ENCODE measurements at places on chromosomes 12 and 14.

DNA sequence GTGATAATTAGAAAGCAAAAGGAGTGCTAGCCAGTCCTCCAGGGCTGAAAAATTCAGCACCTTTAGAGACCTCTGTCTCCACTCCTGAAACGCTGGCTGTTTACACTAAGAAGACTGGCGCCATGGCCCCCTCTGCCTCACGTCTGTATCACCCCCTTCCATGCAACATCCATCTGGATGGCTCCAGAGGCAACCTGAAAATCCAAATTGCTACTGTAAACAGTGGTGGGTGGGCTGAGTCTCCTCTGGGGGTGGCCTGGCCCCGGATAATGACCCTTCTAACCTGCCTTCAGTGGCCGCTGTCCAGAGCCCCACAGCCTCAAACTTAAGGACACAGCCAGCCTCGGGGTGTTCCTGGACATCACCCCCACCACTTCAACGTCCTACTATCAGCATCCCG is 1.4 kb downstream of the PRKD1 start:
- H3K36me3 ChIP-seq = no peaks in the 10 kb centered on the region
- no peaks in the 10 kb centered on the region for H3K27me3 ChIP-seq
- peaks cover 27% of the 10 kb centered on the region for H3K4me1 ChIP-seq
- H3K4me3 ChIP-seq = peak overlapping the region; percentile 73

GRCh38 chr12:61397668-61398067 is 862.5 kb upstream of the USP15 start:
- no peak overlapping the region for H3K4me3 ChIP-seq
- H3K27me3 ChIP-seq = no peaks in the 10 kb centered on the region
- no peaks in the 10 kb centered on the region for H3K4me1 ChIP-seq
- no peak overlapping the region for H3K27ac ChIP-seq

DNA sequence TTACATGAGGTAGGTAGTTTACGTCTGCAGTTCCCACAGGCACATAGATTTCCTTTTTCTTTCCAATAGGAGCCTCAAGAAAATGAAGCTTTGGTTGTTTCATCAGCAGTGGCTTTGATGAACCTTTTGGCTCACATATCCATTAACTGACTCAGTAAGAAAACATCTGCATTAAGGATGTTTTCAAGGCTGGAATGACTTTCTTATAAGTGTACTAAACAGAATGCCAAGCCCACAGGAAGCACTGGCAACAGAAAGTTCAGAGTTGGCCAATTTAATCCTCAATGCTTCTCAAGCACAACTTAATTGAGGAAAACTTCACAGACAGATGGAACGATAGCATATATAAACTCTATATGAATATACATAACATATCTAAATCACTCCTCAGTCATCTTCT is 63.5 kb downstream of the ST8SIA1 start:
- no peaks in the 10 kb centered on the region for H3K27me3 ChIP-seq
- ATAC-seq = no peak
- H3K27ac ChIP-seq = no peak overlapping the region

DNA sequence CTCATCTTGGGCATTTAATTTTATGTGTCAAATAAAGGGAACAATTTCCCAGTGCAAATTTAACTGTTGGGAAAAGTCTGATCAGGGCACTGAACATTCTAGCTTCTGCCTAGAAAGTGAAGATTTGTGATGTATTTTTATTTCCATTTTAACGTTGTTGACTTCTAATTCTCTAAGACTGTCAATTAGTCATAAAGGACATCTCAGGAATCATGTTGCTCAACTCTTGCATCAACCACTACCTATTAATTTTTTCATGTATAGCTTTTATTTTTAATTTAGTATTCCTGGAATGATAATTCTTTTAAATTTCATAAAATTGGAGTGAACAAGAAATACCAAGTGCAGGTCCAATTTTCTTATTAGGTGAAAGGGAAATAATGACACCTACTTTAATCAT is 87.9 kb upstream of the METAP2 start:
- ATAC-seq = no peak
- peaks cover 54% of the 10 kb centered on the region for H3K4me1 ChIP-seq

- ATAC-seq = no peak
- no peaks in the 10 kb centered on the region for H3K27me3 ChIP-seq
- H3K4me1 ChIP-seq = no peaks in the 10 kb centered on the region
- no peaks in the 10 kb centered on the region for H3K36me3 ChIP-seq
- H3K4me3 ChIP-seq = no peak overlapping the region
Measured at GRCh38 chr12:64767495-64767894, 8.3 kb upstream of the GNS start.

DNA sequence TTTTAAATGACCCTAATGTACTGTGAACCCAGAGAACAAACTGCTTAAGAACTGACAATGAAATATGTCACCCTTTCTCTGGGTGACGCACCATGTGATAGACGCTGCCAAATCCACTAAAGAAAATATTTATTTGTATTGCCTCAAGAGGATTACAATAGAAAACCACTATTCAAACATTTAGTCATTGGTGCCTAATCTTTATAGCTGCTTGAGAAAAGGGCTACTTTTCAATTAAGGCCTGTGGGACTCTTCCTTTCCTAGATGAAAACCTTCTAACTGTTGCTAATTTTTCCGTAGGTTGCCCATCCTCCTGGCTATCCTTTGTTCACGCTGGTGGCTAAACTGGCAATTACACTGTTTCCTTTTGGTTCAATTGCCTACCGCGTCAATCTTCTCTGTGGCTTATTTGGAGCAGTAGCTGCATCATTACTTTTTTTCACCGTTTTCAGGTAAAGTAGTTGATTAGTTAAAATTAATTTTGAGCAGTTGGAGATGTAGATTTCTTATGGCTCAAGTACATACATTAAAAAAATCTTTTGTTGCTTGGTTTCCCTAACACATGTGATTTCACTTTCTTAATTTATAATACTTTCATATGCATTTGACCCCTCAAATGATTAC is 6.0 kb downstream of the TMEM260 start:
- no peak overlapping the region for H3K4me3 ChIP-seq
- H3K4me1 ChIP-seq = no peaks in the 10 kb centered on the region
- H3K27ac ChIP-seq = no peak overlapping the region
- no peak for ATAC-seq
- no peaks in the 10 kb centered on the region for H3K27me3 ChIP-seq

- H3K36me3 ChIP-seq = no peaks in the 10 kb centered on the region
- no peaks in the 10 kb centered on the region for H3K27me3 ChIP-seq
- no peak overlapping the region for H3K4me3 ChIP-seq
- H3K27ac ChIP-seq = no peak overlapping the region
- peaks cover 21% of the 10 kb centered on the region for H3K4me1 ChIP-seq
Measured at GRCh38 chr14:95136631-95137030, 20.7 kb downstream of the DICER1 start.

GRCh38 chr12:2390133-2390532 is 337.3 kb downstream of the CACNA1C start:
- H3K36me3 ChIP-seq = no peaks in the 10 kb centered on the region
- H3K27me3 ChIP-seq = no peaks in the 10 kb centered on the region
- no peaks in the 10 kb centered on the region for H3K4me1 ChIP-seq
- no peak overlapping the region for H3K4me3 ChIP-seq

GRCh38 chr12:69660164-69660863 is 38.8 kb downstream of the BEST3 start:
- H3K27ac ChIP-seq = no peak overlapping the region
- no peak for ATAC-seq
- H3K4me1 ChIP-seq = no peaks in the 10 kb centered on the region
- no peaks in the 10 kb centered on the region for H3K27me3 ChIP-seq
- H3K4me3 ChIP-seq = no peak overlapping the region

- no peak for ATAC-seq
- no peak overlapping the region for H3K27ac ChIP-seq
- H3K4me1 ChIP-seq = no peaks in the 10 kb centered on the region
Measured at GRCh38 chr14:45247427-45247826, 5.6 kb downstream of the MIS18BP1 start.

DNA sequence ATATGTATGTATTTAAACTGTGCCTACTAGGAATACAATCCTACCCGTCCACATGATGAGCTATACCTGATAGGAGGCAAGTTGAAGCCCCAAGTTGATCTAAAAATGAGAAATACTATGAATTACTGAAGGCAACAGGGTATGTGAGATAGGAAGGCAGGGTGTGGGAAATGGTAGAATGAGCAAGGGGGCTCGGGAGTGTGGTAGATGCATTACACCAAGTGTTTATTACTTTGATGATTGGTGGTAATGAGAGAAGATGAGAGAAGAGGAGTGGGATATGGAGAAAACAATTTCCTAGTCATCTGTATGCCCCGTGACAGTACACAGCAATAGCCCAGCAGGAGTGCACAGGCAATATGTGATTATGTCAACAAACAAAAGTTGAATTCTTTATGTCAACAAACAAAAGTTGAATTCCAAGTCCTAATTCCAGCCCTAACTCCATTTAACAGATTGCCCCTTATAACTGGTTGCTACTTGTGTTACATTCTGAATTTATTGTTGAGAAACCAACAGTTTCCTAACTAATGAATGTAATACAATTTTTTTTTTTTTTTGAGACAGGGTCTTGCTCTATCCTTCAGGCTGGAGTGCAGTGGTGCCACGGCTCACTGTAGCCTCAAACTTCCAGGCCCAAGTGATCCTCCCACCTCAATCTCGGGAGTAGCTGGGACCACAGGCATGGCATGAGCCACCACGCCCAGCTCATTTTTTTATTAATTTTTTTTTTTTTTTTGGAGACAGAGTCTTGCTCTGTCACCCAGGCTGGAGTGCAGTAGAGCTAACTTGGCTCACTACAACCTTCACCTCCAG is 2.5 kb downstream of the LPCAT3 start:
- no peak overlapping the region for H3K27ac ChIP-seq
- no peak overlapping the region for H3K4me3 ChIP-seq
- no peaks in the 10 kb centered on the region for H3K27me3 ChIP-seq
- H3K36me3 ChIP-seq = no peaks in the 10 kb centered on the region

DNA sequence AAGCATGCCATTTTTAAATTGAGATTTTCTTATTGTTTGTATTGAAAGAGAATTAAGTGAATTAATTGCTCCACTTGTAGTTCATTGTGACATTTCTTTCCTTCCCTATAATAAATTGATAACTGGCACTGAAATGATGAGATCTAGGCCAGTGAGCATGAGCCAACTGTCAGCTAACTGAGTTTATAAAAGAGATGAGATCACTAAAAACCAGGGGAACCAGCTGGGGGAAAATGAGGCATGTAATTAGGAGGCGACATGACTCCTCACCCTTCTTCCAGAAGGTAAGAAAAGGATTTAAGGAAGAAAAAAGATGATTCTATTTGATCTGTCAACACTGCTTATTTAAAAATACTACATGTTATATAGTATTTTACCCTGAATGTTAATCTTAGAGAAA is 104.5 kb upstream of the DNM1L start:
- no peak for ATAC-seq
- H3K36me3 ChIP-seq = peaks cover 14% of the 10 kb centered on the region
- H3K4me3 ChIP-seq = no peak overlapping the region
- H3K27me3 ChIP-seq = no peaks in the 10 kb centered on the region
- no peaks in the 10 kb centered on the region for H3K4me1 ChIP-seq

- H3K27me3 ChIP-seq = no peaks in the 10 kb centered on the region
- H3K4me1 ChIP-seq = peaks cover 12% of the 10 kb centered on the region
- no peak overlapping the region for H3K4me3 ChIP-seq
- no peak overlapping the region for H3K27ac ChIP-seq
- H3K36me3 ChIP-seq = no peaks in the 10 kb centered on the region
- no peak for ATAC-seq
Measured at GRCh38 chr14:100071545-100071944, 6.3 kb downstream of the EVL start.

DNA sequence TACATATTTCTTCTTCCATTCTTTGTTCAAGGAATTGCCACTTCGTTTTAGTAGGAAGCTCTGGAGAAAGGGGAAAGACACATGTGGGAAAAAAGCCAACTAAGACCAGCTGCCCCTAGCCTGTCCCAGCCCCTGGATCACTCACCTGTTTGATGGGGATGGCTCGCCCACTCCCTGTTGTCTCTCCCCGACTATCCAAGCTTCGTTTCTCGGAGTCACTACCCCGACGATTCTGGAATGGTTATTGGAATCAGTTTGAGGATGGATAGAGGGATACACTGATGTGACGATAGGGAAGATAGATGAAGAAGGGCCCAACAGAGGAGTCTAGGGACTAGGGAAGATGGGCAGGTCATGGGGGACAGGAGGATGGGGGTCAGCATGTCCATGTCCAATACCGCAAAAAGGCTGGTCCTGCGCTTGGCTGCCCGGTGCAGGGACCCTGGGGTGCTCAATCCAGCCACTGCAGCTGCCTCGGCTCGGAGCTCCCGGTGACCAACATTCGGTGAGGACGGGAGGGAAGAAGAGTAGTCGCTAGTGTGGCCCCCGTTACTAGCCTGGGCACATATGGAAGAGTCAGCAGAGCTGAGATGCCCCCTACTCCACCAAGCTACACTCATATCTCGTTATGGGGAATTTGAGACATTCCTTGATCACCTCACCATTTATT is 7.0 kb downstream of the AGAP2 start:
- H3K27me3 ChIP-seq = peaks cover 94% of the 10 kb centered on the region
- H3K4me1 ChIP-seq = peaks cover 27% of the 10 kb centered on the region
- ATAC-seq = no peak
- H3K36me3 ChIP-seq = no peaks in the 10 kb centered on the region

DNA sequence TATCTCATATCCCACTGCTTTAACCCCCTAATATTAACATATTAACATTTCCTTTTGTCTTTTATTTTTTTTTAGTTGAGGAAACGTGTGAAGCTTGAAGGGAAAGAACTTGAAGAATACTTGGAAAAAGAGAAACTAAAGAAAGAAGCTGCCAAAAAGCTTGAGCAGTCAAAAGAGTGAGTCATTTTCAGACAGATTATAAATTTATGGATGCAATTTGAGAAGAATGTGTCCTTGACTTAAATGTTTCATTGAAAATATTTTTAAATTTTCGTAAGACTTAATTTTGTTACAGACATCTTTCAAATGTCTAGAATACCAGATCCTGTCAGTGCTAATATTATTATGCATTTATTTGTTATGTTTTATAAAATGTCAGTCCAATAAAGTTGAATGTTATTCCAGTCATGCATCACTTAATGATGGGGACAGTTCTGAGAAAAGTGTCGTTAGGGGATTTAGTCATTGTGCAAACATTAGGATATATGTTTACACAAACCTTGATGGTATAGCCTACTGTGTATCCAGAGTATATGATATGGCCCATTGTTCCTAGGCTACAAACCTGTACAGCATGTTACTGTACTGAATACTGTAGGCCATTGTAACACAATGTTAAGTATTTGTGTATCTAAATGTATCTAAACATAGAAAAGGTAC is 32.6 kb downstream of the CPSF2 start:
- peaks cover 14% of the 10 kb centered on the region for H3K36me3 ChIP-seq
- H3K27ac ChIP-seq = no peak overlapping the region
- no peaks in the 10 kb centered on the region for H3K27me3 ChIP-seq
- no peak for ATAC-seq
- H3K4me3 ChIP-seq = no peak overlapping the region
- H3K4me1 ChIP-seq = peaks cover 8% of the 10 kb centered on the region

Data from gastroesophageal sphincter (tissue), 4 donors.